Mesenchymal stem cell (in vitro differentiated cells and primary cell): ENCODE measurements at places on chromosomes 6 and 20.

GRCh38 chr6:70258483-70258882 lies 44.4 kb downstream of the COL9A1 start:
- no peak for DNase-seq

- no peak for DNase-seq
Measured at GRCh38 chr20:48146877-48147276, 361.6 kb upstream of the SULF2 start.

GRCh38 chr6:22036699-22037098 lies 260.1 kb downstream of the PRL start:
- no peak for DNase-seq

GRCh38 chr20:18904624-18905023 lies 91.0 kb downstream of the SCP2D1 start:
- DNase-seq: no peak

DNA sequence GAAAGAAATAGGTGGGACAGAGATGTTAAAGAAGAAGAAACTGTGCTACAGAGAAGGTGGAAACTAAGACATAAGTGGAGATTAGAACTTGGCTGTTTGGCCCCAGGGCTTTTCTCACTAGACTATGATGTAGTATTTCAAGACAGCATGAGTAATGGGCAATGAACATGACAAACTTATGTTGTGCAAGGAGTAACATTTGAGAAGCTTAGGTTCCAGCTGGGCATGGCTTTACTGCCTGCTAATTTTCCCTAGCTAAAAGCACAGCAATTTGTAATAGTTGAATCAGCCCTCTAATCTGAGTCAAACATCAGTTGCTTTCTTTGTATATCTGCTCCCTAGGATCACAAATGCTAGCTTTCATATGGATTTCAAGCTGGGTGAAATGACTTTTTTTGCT lies 294.3 kb upstream of the BMP2 start:
- DNase-seq: peak; percentile 70

GRCh38 chr20:40280616-40281015 lies 408.4 kb downstream of the MAFB start:
- peak; percentile 21 for DNase-seq
